Fibroblast of lung (primary cell): ENCODE measurements at places on chromosomes 16 and 17. TPM values are rescaled to one million over a fixed set of nuclear protein-coding genes. Genes with fewer than 3 reads are reported as not detected.
A peak's percentile ranks its signal among the peaks of the same experiment; 100 is the strongest.

DNA sequence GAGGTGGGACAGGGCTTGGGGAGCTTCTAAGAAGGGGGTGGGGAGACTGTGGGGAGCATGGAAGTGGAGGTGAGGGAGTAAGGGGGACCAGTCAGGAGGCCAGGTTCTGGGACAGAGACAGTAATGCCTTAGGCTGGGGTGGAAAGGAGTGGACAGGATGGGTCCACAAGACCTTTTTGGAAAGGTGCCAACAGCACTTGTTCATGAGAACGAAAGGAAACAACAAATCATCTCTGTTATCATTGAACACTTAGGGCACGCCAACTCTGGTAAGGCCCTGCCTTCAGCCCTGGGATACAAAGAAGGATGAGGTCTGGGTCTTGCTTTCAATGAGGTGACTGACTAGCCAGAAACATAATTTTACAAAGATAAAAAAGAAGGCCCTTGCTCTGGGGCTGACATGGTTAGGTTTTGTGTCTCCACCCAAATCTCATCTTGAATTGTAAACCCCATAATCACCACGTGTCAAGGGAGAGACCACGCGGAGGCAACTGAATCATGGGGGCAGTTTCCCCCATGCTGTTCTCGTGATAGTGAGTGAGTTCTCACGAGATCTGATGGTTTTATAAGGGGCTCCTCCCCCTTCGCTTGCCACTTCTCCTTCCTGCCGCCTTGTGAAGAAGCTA, 113.8 kb downstream of the SLC39A11 start:
- H3K4me1 ChIP-seq, result peaks cover 20% of the 10 kb centered on the region
- DNase-seq, result no peak
- no peaks in the 10 kb centered on the region for H3K36me3 ChIP-seq
- no peaks in the 10 kb centered on the region for H3K27me3 ChIP-seq

DNA sequence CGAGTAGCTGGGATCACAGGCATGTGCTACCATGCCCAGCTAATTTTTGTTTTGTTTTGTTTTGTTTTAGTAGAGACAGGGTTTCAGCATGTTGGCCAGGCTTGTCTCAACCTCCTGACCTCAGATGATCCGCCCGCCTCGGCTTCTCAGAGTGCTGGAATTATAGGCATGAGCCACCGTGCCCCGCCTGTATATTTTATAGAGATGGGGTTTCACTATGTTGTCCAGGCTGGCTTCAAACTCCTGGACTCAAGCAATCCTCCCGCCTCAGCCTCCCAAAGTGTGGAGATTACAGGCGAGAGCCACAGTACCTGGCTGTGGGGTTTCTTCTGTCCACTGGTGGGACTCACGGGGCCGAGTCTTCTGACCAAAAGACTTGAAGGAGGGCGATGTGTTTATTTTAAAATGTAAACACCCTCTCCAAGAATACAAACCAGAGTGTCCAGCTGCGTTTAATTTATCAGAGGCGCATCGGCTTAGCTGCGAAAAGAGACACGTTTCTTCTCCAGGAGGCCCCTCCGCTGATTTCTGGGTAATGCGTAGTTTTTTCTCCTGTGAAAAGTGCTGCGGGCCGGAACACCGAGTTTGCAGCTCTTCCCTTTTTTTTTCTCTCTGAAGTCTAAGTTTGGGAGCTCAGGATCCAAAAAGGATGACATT, 86.9 kb upstream of the CIBAR2 start:
- no peak overlapping the region for H3K4me3 ChIP-seq
- peaks cover 21% of the 10 kb centered on the region for H3K4me1 ChIP-seq

DNA sequence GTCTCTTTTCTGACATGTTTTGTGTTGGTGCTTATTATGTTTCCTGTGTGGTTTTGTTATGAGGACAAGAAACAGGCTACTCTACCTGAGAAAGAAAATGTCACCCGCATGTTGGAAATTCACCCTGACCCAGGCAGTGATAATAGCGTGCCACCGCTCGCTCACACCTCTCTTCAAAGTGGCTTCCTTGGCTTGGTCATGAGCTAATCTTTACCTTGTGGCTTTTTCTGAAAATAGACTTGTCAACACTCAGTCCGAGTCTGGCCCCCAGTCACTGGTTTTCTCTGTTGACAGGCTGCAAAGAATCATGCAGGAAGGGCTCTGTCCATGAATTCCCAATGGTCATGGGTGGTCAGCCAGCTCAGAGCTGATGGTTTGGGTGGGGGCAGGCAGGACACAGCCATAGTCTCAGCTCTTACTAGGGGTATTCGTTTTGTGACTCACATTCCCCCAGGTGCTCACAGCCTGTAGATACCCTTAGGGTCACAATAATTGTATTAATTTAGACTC, 121.3 kb upstream of the CACNG5 start:
- H3K36me3 ChIP-seq, result no peaks in the 10 kb centered on the region
- no peak overlapping the region for H3K4me3 ChIP-seq
- no peak overlapping the region for H3K27ac ChIP-seq
- no peaks in the 10 kb centered on the region for H3K4me1 ChIP-seq

DNA sequence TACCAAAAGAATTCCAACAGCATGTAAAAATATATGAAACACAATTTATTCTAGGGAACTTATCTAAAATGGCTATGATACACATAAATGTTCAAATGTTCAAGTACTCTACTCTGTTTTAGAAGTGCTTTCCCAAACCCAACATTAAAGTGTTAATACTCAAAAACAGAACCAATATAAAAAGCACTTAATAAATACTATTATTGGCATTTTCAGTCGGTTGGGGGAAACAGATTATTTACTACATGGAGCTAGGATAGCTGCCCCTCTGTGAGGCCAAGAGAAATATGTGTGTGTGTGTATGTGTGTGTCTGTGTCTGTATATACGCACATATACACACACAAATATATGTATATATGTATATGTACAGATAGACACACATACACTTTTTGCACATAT, 32.1 kb upstream of the BRIP1 start:
- DNase-seq, result no peak
- H3K4me1 ChIP-seq, result no peaks in the 10 kb centered on the region
- H3K27ac ChIP-seq, result no peak overlapping the region
- no peaks in the 10 kb centered on the region for H3K27me3 ChIP-seq
- no peaks in the 10 kb centered on the region for H3K36me3 ChIP-seq

GRCh38 chr16:64253096-64253495, 868.8 kb downstream of the CDH11 start:
- no peaks in the 10 kb centered on the region for H3K27me3 ChIP-seq
- no peak overlapping the region for H3K27ac ChIP-seq
- H3K4me3 ChIP-seq, result no peak overlapping the region
- no peaks in the 10 kb centered on the region for H3K4me1 ChIP-seq
- no peak for DNase-seq

DNA sequence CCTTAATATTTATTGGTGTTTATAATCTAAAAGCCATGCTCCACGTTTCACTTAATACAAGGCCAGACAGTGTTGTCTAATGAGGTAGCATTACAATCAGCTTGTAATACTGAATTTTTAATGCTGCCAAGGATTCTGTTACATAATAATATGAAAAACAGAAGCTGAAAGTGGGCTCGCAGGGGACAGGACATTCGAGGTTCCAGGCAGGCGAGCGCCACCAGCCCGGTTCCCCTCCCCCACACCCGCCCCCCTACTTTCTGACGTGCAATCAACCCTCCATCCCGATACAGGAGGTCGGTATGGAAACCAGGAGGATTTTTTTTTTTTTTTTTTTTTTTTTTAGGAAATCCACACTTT, 6.2 kb upstream of the ZFHX3 start:
- H3K36me3 ChIP-seq, result no peaks in the 10 kb centered on the region
- DNase-seq, result no peak

DNA sequence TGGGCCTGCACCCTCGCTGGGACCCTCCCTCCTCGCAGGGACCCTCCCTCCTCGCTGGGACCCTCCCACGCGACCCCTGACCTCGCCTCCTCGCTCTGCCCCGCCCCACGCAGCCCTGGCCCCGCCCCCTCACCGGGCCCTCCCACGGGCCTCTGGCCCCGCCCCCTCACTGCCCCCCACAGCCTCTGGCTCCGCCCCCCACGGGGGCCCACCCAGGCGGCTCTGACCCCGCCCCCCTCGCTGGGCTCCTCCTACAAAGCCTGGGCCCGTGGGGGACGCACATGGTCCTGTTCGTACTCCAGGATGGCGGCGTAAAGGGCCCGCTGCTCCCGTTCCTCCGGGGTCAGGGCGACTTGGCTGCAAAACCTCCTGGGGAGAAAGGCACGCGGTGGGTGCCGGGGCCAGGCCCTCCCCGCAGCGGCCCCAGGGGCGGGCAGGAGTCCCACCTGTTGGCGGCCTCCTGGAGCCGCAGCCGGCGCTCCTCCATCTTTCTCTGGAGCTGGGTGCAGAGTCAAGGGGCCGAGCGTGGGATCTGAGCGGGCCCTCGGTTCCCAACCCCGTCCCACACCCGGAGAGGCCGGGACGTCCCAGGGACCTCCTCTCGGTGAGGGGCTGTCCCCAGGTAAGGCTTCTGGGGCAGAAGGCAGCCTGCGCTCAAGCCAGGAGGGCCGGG, 9.0 kb downstream of the VPS9D1 start:
- H3K4me1 ChIP-seq, result no peaks in the 10 kb centered on the region
- peak overlapping the region; percentile 50 for H3K4me3 ChIP-seq
- DNase-seq, result peak; percentile 71
- H3K36me3 ChIP-seq, result peaks cover 4% of the 10 kb centered on the region
- H3K27ac ChIP-seq, result peak overlapping the region; percentile 27
- H3K27me3 ChIP-seq, result no peaks in the 10 kb centered on the region

GRCh38 chr16:15639061-15639568, 3.8 kb downstream of the MARF1 start:
- H3K27ac ChIP-seq, result no peak overlapping the region
- peaks cover 7% of the 10 kb centered on the region for H3K36me3 ChIP-seq
- H3K4me3 ChIP-seq, result no peak overlapping the region
- H3K27me3 ChIP-seq, result no peaks in the 10 kb centered on the region
- no peaks in the 10 kb centered on the region for H3K4me1 ChIP-seq

DNA sequence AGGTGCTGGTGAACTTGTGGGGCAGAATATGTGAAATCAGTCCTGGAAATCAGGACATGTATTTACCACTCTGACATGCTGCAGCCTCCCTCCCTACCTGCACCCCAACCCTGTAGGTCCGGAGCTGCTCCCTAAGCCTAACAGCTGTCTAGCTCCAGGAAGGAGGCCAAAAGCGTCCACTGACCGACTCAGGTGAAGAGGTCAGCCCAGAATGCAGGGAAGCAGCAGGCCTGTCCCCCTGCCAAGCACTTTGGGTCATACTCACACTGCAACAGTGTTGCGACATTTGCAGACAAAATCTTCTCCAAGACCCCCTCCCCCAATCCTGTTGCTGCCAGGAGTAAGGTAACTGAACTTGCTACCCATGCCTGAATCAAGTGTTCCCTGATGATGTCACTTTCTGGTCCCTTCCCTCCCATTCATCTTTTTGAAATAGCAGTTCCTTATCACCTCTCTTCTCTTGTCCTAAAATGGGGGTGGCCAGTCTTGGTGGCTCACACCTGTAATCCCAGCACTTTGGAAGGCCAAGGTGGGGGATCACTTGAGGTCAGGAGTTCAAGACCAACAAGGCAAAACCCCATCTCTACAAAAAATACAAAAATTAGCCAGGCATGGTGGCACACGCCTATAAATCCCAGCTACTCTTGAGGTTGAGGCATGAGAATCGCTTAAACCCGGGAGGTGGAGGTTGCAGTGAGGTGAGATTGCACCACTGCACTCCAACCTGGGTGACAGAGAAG, 1.3 kb upstream of the ACLY start:
- H3K4me1 ChIP-seq, result peaks cover 18% of the 10 kb centered on the region
- peaks cover 2% of the 10 kb centered on the region for H3K36me3 ChIP-seq
- H3K27ac ChIP-seq, result no peak overlapping the region
- DNase-seq, result peak; percentile 60

The TMC8 gene
- total RNA-seq, result not detected in 2 replicates

The CD300C gene
- not detected in 2 replicates for total RNA-seq

DNA sequence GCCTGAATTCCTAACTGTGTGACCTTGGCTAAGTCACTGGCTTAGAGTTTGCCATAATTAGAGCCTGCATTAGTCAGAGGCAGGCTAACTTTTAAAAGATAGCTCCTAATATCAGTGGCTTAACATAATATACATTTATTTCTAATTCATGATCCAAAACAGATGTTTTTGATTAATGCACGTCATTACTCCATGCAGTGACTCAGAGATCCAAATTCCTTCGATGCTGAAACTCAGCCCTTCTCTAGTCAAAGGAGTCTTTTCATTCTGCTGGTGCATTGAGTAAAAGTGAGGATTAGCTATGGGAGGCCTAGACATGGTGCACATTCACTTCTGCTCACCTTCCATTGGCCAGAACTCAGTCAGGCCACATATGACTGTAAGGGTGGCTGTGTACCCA, 49.8 kb downstream of the IRX3 start:
- H3K27me3 ChIP-seq, result no peaks in the 10 kb centered on the region
- no peak overlapping the region for H3K27ac ChIP-seq
- H3K4me3 ChIP-seq, result no peak overlapping the region
- H3K4me1 ChIP-seq, result no peaks in the 10 kb centered on the region
- H3K36me3 ChIP-seq, result no peaks in the 10 kb centered on the region
- DNase-seq, result no peak
